ENCODE measurements at places on chromosomes 1 and 21. TPM values are rescaled to one million over a fixed set of nuclear protein-coding genes. Genes with fewer than 3 reads are reported as not detected.
A peak's percentile ranks its signal among the peaks of the same experiment; 100 is the strongest.

GRCh38 chr1:19477284-19478249 lies 7.8 kb downstream of the CAPZB start:
- no peak for DNase-seq

DNA sequence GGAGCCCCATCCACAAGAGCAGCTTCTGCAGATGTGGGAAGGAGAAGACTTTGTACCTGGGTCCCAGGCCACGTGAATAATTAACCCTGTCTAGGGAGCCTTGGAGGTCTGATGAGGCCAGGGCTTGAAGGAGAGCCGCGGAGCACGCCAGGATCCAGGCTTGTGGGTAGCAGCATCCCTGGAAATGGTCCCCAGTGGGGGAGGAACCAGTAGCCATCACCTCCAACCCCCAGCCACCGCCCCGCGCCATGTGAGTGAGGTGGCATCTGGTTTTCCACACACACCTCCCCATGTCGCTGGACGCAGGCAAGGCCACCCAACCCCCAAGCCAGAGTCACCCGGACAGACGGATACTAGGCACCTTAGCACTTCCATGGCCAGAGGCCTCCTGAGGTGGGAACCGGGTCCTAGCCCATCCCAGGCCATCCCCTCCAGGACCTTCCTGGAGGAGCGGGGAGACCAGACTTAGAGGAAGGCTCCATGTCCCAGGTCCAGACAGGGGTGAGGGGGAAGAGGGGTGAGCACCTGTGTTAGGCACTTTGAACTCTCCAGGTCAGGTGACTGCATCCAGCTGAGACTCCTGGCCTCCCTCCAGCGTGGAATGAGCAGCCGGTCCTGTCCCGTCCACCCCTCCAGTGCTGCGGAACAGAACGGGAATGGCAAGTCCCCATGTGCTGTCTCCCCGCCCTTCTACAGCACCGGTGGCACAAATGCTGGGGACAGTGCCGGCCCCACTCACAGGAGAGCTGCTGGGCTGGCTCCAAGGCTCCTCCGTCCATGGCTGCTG lies 53.2 kb downstream of the RIPK4 start:
- DNase-seq: peak; percentile 77

DNA sequence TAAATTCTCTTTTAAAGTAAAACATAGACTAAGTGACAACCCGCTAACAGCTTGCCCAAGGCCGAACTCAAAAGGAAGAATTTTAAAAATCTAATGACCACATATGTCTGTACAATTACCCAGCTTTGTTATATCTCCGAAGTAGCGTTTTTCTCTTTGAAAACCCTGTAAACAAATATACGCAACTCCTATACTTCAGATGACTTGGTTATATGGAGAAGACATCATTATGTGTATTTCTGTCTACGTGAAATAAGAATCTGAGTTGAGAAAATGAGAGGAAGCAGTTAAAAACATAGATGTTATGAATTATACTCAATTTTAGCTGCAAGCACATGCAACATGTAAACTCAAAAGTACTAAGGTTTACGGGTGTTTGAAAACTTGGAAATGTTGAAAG lies 2.0 kb downstream of the PBX1 start:
- no peak for DNase-seq

- no peak for DNase-seq
These were observed 20.9 kb downstream of the CA6 start for GRCh38 chr1:8966606-8967005.

Gene ADCY10
- polyA plus RNA-seq: 1.0 TPM
